Right hindlimb (tissue), 1 donor: ENCODE measurements at places on chromosomes 1 and 21.

DNA sequence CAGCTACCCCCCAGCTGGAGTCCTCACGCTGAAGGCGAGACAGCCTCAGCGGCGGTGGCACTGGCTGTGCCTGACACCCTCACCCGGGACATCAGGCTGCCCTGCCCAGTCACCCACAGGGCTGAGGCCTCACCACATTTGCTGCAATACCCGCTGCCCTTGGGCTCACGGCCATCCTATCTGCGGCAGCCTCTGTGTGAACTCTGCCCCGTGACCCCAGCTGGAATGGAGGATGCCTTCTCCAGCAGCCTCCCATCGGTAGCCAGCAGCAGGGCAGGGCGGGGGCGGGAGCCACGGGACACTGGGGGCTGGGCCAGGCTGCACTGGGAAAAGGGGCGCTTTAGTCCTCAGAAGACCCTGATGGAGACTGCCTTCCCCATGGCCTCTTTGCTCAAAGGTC, 112.4 kb upstream of the ZBTB40 start:
- DNase-seq: no peak

DNA sequence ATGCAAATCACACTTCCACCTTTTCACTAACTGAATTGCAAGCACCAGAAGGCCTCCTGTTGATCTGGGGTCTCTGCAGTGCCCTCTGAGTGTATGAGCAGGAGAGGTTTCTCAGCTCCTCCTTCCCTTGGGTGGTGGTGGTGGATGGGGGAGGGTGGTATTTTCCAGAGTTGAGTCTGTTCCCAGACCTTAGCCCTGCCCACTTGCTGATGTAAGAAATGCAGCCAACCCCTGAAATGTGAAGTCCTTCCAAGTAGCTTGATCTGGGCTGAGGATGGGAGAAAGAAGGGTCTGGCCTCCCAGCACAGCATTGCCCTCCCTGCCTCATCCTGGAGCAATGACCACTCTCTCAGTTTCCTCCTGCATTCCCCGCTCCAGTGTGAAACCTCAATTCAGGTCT, 6.3 kb upstream of the FOXD2 start:
- no peak for DNase-seq

GRCh38 chr21:30981403-30981802, 56.9 kb downstream of the KRTAP19-8 start:
- DNase-seq: peak; percentile 27

DNA sequence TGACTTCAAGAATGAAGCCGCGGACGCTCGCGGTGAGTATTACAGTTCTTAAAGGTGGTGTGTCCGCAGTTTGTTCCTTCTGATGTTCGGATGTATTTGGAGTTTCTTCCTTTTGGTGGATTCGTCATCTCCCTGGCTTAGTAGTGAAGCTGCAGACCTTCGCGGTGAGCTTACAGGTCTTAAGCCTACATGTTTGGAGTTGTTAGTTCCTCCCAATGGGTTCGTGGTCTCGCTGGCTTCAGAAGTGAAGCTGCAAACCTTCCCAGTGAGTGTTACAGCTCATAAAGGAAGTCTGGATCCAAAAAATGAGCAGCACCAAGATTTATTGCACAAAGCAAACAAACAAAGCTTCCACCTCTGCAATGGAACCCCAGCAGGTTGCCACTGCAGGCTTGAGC, 14.7 kb downstream of the LDLRAD1 start:
- no peak for DNase-seq

DNA sequence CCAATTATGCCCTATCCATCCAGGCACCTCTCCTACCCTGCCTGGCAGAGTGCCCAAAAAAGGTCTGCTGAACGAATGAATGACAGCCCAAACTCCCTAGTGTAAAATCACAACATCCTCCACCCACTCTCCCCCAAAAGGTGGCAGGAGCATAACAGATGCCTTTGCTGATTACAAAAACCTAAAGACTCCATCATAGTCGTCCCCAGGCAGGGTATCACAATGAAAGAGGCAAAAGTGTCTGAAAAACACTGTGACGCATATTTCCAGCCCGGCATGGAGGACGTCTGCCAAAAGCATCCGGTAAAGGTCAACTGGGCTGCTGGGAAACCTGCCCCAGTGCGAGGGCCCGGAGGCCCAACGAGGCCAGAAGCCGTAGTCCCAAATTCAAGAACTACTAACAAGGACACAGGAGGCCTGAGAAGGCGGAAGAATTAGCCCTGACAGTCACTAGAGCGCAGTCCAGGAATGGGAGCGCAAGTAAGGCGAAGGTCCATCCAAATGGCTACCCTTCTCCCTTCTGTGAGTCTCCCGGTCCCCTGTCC, 576 bp downstream of the SMIM12 start:
- DNase-seq: no peak

GRCh38 chr1:172609528-172609927, 49.4 kb upstream of the FASLG start:
- no peak for DNase-seq

DNA sequence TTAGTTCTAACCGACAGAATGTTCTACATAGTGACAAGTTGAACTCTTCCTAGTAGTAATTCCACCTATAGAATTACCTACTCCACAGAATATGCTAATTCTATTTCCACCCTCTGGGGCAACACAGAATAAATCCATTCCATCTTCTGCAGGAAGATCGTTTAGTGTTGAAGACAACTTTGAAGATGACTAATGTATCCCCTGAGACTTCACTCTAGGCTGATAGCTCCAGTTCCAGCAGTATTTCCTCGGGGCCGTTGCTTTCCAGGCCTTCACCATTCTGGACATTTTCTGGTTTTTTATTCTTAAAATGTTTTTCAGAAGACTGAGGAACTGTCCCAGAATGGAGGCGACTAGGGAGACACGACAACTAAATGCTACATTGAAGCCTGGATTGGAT, 61.0 kb upstream of the CSF1 start:
- no peak for DNase-seq

- DNase-seq: no peak
Observed at GRCh38 chr1:213423041-213423440, 372.0 kb downstream of the RPS6KC1 start.

DNA sequence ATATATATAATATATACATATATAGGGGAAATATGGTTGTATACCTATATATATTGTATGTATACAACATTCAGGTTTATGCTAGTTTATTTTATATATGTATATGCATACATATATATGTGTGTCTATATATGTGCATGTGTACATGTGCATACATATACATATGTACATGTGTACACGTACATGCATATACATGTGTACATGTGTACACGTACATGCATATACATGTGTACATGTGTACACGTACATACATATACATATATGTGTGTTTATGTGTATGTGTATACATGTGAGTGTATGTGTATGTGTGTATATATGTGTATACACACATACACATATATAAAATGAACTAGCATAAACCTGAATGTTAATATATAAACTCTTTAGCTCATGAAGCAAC, 220.9 kb downstream of the FAF1 start:
- DNase-seq: no peak

DNA sequence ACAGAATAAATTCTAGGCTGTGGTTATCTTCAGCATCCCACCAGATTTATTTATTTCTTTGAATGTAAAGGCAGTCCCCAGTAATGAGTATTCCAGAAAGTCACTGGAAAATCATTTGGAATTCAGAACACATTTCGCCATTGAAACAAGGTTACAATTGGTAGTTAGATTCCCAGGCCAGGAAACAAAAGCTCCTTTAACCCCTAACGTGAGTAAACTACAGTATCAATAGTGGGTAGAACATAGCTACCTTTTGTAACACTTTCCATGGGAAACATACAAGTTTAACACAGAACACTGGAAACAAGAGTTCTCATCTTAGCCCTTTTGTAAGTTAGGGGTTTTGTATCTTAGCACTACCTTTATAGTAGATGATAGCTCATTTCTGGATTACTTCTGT, 53.4 kb upstream of the BMP8A start:
- DNase-seq: no peak

DNA sequence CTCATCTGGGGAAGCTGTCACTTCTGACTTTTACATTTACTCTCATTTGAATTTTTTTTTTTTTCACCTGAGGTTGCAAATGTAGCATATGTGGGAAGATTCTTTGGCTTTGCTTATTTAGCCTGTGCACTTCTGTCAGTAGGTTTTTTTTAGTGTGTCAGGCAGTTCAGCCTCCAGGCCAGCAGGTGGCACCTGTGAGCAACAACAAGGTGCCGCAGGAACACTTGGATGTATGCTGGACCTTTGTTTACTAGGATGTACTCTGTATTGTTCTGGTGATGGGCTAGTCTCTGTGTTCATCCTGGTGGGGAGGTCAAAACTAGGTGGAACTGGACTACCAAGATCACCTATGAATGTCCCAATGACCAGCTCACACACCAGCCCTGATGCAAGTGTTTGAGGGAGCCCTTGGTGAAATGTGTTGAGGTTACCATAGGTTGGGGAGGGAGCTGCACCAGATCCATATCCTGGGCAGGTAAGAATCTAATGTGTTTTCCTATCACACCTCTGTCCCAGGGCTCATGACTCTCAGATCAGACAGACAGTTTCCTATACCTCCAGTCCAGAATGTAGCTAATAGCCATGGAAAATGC, 618.2 kb downstream of the BRINP3 start:
- no peak for DNase-seq

- DNase-seq: no peak
Observed at GRCh38 chr1:66315671-66316070, 218.3 kb upstream of the SGIP1 start.

DNA sequence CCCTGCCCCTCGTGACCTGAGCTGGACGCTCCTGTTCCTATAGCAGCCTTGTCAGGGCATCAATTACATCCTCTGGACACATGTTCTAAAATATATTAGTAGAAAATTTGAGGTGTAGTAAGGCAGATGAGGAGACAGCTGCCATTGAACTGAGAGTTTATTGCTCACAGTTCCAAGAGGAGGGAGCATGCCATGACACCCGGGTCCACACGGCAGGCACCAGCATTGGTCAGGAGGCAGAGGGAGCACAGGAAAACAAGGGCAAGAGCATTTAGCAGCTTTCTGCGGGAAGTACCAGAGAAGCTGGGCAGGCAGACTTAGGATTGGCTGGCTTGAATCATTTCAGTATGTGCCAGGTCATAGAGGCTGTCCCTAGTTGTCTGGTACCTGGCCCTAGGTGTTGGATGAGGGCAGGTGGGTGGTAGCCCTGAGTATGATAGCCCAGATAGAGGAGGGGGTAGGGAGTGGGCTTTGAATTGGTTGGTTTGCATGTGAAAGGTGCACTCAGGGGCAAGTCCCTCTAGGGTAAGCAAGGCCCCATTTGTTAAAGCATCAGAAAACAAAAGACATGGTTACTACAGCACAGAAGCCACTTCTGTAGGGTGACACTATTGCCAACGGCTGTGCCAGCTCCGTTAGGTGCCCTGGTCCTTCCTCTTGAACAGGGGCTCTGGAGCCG, 223.6 kb upstream of the RAB4A start:
- DNase-seq: no peak

- DNase-seq: no peak
Observed at GRCh38 chr1:175232335-175232734, 39.8 kb upstream of the KIAA0040 start.

GRCh38 chr1:184789884-184790283, 35.2 kb upstream of the EDEM3 start:
- no peak for DNase-seq

- DNase-seq: no peak
Observed at GRCh38 chr21:32336711-32337110, 38.1 kb downstream of the MRAP start.

- no peak for DNase-seq
Observed at GRCh38 chr1:171902527-171902926, 61.2 kb downstream of the DNM3 start.

DNA sequence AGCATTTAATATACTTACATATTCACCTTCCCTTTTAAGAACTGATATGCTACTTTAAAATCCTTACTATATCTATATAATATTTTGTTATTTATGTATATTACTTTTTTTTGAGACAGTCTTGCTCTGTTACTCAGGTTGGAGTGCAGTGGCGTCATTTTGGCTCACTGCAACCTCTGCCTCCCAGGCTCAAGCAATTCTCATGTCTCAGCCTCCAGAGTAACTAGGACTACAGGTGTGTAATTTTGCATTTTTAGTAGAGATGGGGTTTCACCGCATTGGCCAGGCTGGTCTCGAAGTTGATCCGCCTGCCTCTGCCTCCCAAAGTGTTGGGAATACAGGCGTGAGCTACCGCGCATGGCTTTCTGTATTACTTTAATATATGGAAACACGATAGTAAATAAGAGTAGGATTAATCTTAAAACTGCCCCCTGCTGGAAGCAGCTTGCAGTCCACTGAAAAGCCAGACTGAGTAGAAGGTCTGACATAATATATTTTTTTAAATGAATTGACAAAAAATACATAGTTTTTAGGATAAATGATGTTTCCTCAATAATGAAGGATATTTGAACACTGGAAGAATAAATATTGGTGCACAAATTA, 24.4 kb downstream of the RCAN3 start:
- DNase-seq: no peak

- peak; percentile 56 for DNase-seq
Observed at GRCh38 chr21:32403201-32403777, 9.2 kb upstream of the EVA1C start.

DNA sequence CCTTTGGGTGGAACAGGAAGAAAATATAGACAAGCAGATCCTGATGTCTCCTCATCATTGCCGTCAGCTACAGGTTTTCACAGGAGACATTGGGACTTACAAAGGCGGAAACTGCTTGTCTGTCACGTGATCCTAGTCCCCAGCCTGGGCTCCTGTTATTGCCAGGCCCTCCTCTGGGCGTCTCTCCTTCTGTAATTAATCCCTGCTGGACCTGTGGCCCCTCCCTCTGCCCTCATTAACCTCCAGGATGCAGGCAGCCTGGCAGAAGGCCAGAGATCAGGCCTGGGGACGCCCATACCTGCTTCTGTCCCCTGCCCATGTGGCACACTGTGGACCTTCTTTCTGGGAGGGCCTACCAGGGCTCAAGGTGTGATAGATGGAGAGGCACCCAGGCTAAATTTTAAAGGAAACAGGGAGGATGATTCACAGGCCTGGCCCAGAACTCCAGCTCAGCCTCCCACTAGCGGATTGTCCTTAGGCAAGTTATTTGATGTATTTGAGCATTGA, 2.4 kb downstream of the S100A5 start:
- DNase-seq: no peak

DNA sequence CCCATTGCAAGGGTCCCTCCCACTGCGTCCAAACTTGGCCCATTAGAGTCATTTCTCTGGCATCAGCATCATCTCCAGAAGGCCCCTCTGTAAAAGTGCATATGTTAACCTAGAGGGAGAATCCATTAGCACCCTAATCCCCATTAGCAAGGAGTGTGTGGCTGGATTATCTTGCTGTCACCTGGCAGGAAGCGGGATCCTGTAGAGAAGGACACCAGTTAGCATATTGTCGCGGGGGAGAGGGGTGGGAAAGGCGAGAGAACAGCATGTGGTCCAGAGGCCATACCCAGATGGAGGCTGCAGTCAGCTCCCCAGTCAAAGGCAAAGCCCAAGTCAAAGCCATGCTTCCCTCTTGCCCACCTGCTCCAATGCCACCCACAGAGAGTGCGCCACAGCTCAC, 64.0 kb downstream of the OLIG1 start:
- DNase-seq: no peak

- no peak for DNase-seq
Observed at GRCh38 chr1:172742599-172743500, 83.9 kb downstream of the FASLG start.

DNA sequence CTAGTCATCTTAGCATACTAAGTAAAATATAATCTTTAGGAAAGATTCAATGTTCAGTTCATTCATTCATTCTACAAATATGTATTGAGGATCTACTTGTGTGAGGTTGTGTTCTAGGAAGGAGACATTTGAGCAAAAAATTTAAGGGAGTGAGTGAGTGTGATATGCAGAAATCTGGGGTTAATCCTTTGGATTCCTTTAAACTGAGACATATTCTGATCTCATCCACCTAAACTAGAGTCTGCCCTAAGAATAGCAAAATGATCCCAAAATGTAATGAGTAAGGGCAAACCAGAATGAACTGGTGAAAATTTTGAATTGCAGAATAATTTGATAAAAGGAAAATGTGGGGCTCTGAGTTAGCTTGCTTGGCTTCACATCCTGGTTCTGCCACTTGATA, 8.6 kb downstream of the UBE2U start:
- no peak for DNase-seq
